NCI-H526 (cell line): ENCODE measurements at places on chromosomes 5 and 9.

GRCh38 chr5:171432583-171433351 is 13.3 kb downstream of the FGF18 start:
- DNase-seq = no peak

DNA sequence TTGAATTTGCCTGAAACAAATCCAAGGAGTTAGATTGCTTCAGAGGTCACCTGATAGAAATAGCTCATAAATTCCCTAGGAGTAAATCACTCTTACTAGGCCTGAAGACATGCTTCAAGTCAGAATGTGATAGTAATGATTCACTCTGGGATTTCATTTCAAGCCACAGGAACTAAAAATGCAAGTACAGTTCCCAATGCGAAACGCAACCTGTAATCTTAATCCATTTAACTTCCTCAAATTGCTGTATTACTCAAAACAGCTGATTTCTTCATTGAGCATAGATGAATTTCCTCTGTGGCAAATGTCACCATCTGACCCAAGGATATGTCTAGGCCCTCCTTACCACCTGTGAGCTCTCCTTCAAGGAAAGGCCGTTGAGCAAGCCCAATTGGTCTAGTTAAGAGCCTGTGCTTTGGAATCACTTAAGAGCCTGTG is 32.1 kb upstream of the IL6ST start:
- DNase-seq = no peak

DNA sequence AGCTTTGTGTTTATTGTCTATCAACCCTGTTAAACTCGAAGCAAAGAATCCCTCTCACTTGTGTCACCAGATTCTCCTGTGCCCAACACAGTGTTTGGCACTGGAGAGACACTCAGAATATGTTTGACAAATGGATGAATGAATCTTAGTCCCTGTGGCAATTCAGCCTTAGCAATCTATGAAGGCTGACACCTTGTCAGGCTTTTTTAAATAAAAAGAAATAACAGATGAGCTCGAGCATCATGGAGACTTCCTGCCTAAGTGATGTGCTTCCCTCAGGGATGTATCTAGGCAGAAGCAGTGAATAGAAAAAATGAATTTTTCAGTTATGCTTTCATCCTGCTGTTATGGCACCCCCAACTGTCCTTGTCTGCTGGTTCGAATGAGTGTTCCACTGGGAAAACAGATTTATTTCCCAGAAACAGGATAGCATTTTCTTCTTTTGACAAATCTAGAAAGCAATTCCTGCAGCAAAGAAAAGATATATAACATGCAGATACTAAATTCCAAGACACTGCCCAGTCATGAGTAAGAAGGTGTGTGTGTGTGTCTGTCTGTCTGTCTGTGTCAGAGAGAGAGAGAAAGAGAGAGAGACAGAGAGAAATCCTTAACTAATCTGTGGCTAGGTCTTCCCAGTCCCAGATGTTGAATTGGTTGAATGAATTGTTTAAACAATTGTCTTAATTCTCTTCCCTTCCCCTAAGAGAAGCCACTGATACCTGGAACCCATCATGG is 16.7 kb downstream of the MAMDC2 start:
- DNase-seq = no peak

- DNase-seq = peak; percentile 48
Observed at GRCh38 chr9:76302947-76303550, 91.2 kb downstream of the RFK start.

- DNase-seq = no peak
Observed at GRCh38 chr5:140248414-140248813, 54.5 kb downstream of the PFDN1 start.

GRCh38 chr9:124122813-124123462 is 111.4 kb downstream of the LHX2 start:
- DNase-seq = peak; percentile 7

DNA sequence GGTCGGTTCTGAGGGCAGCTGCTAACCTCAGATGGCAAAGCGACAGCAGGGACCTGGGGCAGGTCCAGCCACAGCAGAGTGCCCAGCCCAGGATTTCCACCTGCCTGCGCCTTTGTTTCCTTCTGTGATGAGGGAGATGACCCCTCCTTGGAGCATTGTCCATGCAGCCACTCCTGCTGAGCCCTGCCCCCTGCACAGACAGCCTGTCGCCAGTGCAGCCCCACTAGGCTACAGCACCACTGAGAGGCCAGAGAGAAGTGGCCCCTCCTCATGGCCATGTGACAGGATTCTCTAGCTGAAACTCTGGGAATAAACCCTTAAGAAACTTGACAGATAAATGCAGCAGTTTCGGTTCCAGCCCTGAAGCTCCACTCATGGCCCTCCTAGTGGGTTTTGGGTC is 10.5 kb upstream of the MRNIP start:
- DNase-seq = no peak

- DNase-seq = no peak
Observed at GRCh38 chr9:84402517-84402916, 62.0 kb upstream of the SLC28A3 start.
